ENCODE measurements at places on chromosomes 7 and 10. TPM values are rescaled to one million over a fixed set of nuclear protein-coding genes. Genes with fewer than 3 reads are reported as not detected.

Gene HYAL4
- total RNA-seq: not detected

Gene TSPAN12
- total RNA-seq: 0.79 TPM

Gene SGCE
- total RNA-seq: 30.9 TPM

Gene CPA1
- not detected for total RNA-seq

Gene NUTM2E
- not detected for total RNA-seq

Gene AKR1D1
- total RNA-seq: not detected

Gene MEOX2
- total RNA-seq: not detected

Gene MRPS24
- 208 TPM for total RNA-seq

Gene GFRA1
- total RNA-seq: 17.2 TPM

Gene PPP1R3A
- not detected for total RNA-seq

Gene MYO1G
- total RNA-seq: not detected

Gene LAMB4
- not detected for total RNA-seq

Gene SLC37A3
- total RNA-seq: 30.0 TPM

Gene VSTM4
- total RNA-seq: not detected

Gene ATP6V0A4
- 0.93 TPM for total RNA-seq

Gene MCM10
- 15.3 TPM for total RNA-seq

Data from HFFc6 (cell line).